NCI-H187 treated with DMSO at 0.1 percent for 48 hours (cell line): ENCODE measurements at places on chromosomes 4 and X.

GRCh38 chr4:112378858-112379257, 81.7 kb downstream of the ALPK1 start:
- DNase-seq, result no peak

- no peak for DNase-seq
Observed at GRCh38 chr4:186400676-186401075, 134.7 kb downstream of the F11 start.

GRCh38 chr4:88054901-88055300, 47.5 kb downstream of the PKD2 start:
- no peak for DNase-seq

- DNase-seq, result no peak
Observed at GRCh38 chr4:73976716-73977115, 5.1 kb downstream of the PF4 start.

- no peak for DNase-seq
Observed at GRCh38 chr4:159017323-159018026, 85.4 kb upstream of the RAPGEF2 start.

- no peak for DNase-seq
Observed at GRCh38 chrX:79452881-79453280, 85.7 kb upstream of the ITM2A start.

GRCh38 chr4:153448003-153448731, 18.0 kb upstream of the TMEM131L start:
- DNase-seq, result no peak

DNA sequence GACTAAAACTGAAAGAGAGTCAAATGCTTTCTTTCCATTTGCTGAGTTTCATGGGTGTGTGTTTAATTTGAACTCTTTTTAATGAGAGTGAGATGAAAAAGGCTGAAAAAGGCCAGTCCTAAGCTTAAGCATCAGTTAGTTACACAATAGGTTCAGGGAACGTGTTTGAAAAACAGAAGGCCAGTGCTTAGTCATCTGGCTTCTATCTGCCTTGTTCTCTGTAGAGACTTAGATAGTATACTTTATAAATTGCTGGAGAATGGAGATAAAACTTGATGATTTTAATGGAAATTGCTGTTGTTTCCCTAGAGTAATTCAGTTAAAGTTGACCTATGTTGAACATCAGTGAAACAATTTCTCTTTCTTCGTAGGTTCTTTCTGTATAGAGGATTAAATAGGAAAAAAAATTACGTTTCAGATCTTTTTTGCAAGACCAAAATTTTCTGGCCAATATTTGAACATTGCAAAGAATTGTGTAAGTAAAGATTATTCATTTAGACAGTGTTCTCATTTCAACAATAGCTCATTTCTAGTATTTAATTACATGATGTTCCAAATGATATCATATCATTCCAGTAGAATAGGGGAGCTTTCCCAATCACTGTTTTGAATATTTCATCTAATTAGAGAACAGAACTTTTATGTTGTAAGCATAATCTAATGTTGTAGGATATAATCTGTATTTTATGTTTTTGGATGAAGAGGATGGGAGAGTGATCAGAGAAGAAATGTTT, 1088.8 kb downstream of the ADGRL3 start:
- no peak for DNase-seq

DNA sequence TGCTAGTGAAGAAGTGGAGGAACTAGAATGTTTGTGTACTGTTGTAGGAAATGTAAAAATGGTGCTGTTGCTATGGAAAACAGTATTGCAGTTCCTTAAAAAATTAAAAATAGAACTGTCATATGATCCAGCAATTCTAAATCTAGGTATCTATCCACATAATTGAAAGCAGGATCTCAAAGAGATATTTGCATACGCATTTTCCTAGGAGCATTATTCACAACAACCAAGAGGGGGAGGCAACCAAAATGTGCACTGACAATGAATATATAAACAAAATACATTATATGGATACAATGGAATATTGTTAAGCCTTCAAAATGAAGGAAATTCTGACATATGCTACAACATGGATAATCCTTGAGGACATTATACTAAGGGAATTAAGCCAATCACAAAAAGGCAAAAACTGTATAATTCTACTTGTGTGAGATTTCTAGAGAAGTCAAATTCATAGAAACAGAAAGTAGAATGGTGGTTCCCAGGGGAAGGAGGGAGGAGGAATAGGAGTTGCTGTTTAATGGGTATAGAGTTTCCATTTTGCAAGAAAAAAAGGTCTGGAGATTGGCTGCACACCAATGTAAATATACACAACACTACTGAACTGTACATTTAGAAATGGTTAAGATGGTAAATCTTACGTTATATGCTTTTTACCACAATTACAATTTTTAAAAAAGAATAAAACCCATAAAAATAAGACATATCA, 35.6 kb upstream of the KCNE5 start:
- DNase-seq, result no peak

DNA sequence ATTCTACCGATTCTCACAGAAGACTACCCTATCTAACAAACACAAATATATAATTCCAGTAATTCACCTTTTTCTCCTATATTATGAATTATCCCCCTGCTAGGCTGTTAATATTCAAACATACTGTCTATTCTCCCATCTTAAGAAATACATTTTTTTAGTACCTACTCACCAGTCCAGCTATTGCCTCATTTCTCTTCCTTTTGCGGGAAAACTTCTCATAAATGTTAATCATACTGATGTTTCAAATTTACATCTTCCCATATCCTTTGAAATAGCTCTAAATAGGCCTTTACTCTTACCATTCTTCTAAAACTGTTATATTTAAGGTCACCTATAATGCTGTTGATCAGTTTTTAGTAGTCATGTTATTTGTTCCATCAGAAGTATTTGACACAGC, 759.1 kb upstream of the SLIT2 start:
- no peak for DNase-seq

GRCh38 chr4:184280591-184281071, 63.0 kb upstream of the ENPP6 start:
- no peak for DNase-seq

DNA sequence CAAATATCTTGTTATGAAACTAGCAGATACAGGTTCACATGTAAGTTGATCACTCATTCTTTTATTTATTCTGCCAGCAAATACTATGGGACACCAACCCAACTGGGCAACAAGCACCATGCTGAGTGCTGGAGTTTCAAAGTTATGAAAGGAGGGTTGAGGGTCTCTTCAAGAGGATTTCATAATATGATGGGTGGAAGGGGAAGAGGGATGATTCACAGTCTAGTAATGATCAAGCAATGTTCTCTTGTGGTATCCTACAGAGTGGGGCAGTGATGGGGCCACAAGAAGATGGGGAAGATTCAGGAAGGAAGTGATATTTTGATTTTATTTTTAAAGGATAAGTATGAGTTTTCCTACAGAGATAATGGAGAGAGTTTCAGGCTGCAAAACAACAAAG, 46.2 kb upstream of the TXK start:
- no peak for DNase-seq

- DNase-seq, result no peak
Observed at GRCh38 chrX:24229400-24229879, 79.9 kb downstream of the ZFX start.

- DNase-seq, result no peak
Observed at GRCh38 chr4:165462009-165462408, 83.2 kb downstream of the CPE start.

- DNase-seq, result no peak
Observed at GRCh38 chrX:103793545-103793940, 16.9 kb downstream of the PLP1 start.

DNA sequence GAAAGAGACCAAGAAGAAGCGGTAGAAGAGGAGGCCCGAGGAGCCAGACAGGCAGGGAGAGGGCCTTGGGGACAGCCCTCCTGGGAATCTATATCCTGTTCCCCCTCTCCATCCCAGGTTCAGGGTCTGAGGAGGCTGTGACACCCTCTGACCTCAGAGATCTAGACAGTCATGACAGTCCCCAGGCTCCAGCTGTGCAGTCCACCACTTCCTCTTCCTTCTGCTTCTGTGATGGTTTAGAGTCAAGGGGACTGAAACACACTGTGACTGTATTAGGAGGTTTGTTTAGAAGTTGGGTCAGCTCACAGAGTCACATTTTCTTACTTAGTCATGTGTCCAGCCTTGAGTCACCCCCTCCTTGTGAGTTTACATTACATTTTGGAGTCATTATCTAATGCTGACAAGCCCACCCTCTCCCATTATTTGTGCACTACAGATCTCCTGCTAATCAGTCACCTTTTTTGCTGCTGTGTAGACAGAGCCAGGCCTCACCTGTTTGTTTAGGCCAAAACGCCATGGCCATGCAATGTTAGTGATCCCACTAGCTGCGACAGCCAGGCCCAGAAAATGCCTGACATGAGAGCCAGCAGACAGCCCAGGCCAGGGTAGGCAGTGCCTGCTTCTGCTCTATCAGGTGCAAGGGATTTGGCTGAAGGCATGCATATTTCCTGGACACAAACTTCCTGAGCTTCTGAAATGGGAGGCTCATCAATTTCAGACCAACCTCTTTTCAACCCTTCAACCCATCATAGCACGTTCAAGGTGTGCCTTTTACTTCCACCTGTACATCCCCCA, 26.0 kb downstream of the MANBA start:
- no peak for DNase-seq

DNA sequence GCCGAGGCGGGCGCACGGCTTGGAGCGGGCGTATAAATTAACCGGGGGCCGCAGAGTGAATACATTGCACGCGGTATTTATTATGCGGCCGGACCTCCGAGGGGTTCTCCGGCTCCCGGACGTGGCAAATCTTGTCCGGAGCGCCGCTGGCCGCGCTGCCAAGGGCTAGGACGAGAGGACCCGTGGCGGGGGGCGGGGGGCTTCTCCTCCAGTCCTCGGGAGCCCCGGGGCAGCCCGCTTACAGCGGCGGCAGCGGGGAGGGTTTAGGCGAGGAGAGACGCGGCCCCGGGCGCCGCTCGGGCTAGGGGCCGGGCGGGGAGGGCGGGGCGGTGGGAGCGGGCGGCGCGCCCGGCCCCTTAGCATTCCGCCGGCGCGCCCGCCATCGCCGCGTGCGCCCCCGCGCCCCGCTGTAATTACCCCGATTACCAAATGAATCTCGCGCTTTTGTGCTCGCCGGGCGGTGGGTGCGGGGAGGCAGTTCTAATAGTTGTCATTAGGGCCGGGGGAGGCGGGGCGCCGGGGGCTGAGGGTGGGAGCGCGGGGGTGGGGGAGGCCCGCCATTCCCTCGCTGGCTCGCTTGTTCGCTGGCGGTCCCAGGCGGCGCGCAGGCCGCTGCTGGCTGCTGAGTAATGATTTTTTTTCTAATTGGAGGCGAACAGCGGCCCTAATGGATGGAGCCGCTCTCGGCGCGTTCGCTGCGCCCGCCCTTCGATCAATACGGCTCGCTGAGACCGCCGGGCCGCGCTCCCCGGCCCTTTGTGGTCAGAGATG, 276.6 kb downstream of the BCOR start:
- no peak for DNase-seq

GRCh38 chrX:38516196-38516774, 45.1 kb upstream of the TSPAN7 start:
- no peak for DNase-seq

- no peak for DNase-seq
Observed at GRCh38 chrX:47143894-47144625, 442 bp downstream of the NDUFB11 start.

GRCh38 chr4:170400361-170400760, 310.6 kb upstream of the AADAT start:
- DNase-seq, result no peak

DNA sequence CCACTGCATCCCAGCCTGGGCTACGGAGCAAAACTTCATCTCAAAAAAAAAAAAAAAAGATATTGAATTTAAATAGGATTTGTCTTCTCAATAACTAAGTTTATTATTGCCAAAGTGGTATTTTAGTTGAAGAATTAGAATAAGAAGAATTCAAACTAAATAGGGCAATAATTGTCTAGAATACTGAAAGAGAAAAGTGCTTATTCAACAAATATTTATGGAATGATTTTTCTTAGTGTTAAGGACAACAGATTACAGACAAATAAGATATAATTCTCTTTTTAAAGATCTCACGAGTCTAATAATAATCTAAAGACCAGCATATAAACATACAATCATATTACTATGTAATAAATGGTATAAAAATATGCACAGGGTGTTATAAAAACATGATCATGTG, 33.6 kb upstream of the ZFP42 start:
- DNase-seq, result no peak

DNA sequence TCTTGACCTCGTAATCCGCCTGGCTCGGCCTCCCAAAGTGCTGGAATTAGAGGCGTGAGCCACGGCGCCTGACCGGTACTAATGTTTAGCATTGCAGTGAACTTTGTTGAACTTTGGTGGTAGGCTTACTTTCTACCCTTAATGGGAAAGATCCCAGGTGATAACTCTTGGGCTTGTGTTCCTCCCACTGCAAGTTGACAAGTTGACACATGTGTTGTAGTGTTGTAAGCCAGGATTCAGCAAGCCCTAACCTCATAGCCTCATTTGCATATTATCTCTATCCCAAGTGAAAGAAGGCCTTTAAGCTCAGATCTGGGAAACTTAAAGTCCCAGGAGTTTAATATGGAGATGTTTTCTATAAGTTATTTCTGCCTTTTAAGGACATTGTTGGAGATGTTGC, 80.0 kb upstream of the CLCN4 start:
- DNase-seq, result no peak

DNA sequence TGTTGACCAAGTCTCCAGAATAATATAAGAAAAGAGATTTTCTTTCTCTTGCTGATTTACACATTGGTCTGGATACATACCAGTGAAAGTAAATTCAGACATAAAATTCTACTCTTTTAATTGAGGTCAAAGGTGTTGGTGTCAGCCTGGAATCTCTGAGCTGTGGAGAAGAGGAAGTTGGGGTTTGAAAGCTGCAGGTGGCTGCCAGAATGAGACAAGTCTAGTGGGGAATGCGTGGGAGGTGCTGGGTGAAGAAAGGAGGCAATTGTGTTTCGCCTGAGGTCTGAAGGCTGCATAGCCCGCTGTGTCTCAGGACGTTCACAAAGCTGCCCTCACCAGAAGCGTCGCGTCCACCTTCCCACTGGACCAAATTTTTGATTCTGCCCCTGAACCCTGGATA, 31.2 kb downstream of the PHEX start:
- no peak for DNase-seq

GRCh38 chr4:26717332-26717731, 133.4 kb downstream of the TBC1D19 start:
- DNase-seq, result no peak

GRCh38 chrX:150935467-150935866, 37.0 kb upstream of the CD99L2 start:
- DNase-seq, result no peak

DNA sequence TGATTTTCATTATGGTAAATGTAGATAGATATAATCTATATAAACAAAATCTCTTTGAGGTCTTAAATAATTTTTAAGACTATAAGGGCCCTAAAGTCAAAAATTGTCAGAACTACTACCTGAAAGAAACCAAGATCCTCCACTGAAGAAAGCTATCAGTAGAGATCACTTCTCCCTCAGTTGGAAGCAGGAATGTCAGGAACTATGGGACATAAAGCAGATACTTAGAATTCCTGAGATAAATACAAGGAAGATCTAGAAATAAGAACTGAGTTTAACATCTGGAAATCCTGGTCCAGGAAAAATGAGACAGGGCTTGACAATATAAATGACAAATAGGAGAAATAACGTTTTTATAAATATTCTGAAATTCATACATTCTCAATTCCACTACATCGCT, 97.2 kb downstream of the ADAMTS3 start:
- DNase-seq, result no peak
